ENCODE measurements at places on chromosomes 6 and 20.

DNA sequence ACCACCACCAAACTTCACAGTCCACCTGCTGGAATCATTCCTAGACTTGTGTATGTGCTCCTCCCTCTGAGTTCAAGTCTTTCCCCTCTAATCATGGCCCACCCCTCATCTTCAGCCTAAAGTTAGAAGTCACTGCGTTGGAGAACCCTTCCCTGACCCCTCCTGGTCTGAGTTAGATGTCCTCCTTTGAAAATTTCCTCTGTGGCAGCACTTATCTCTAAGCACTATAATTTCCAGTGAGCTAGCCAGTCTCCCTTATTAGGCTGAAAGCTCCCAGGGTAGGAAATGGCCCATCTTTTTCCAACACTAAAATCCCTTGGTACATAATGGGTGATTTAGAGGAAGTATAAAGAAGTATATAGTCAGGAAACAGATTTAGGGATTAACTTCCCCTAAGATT lies 63.2 kb downstream of the SESN1 start:
- DNase-seq, result no peak

GRCh38 chr6:37537548-37537947 lies 37.9 kb upstream of the CCDC167 start:
- DNase-seq, result no peak

DNA sequence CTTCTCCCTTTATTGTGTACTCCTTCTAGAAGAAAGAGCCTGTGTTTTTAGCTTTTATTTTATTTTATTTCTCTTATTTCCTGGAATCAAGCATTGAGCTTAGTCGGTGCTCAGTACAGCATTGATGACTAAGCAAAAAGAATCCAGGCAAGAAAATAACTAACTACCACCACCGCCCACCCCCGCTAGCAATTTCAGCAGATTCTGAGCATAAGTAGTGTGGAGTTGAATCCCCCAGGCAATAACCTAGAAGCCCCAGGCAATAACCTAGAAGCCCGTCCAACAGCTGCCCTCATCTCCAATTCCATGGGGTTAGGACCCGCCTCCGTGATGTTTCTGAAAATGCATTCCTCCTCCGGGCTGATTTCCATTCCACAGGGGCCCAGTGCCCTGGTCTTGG lies 258.0 kb upstream of the TAB2 start:
- DNase-seq, result no peak

DNA sequence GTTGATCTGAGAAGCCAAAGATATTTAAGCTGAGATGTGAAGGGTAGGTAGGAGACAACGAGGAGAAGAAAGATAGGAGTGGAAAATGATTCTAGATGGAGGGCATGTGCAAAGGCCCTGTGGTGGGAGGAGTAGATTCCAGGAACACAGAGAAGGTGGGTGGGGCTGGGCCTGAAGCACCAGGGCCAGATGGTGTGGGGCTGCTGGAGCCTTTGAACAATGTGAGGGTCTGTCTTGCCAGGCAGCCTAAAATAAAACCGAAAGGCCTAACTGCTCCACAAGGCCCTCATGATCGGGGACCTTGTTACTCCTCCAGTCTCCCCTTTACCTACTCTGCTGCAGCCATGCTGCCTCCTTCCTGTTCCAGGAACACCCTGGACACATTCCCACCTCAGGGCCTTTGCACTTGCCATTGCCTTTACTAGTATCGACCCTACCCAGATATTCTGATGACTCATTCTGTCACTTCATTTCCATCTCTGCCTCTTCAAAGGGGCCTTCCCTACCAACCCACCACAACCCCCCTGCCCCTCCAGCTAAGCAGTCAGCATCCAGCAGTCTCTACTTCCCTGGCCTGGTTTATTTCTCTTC lies 20.0 kb downstream of the FAM110A start:
- no peak for DNase-seq

- no peak for DNase-seq
Observed at GRCh38 chr6:103105686-103106085, 1712.2 kb downstream of the GRIK2 start.

DNA sequence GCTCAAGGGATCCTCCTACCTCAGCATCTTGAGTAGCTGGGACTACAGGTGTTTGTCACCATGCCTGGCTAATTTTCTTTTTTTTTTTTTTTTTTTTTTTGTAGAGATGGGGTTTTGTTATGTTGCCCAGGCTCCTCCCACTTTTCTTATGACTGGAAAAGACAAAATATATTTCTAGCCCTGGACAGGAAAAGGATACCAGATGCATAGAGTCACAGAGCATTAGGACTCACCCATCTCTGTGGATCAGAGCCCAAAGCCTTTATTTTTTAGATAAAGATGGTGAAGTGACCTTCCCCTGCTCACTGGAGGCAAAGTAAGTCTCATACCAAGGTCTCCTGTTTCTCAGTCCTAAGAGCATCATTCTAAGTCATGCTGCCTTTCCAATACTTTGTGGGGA lies 3.4 kb downstream of the TRIM10 start:
- DNase-seq, result no peak

DNA sequence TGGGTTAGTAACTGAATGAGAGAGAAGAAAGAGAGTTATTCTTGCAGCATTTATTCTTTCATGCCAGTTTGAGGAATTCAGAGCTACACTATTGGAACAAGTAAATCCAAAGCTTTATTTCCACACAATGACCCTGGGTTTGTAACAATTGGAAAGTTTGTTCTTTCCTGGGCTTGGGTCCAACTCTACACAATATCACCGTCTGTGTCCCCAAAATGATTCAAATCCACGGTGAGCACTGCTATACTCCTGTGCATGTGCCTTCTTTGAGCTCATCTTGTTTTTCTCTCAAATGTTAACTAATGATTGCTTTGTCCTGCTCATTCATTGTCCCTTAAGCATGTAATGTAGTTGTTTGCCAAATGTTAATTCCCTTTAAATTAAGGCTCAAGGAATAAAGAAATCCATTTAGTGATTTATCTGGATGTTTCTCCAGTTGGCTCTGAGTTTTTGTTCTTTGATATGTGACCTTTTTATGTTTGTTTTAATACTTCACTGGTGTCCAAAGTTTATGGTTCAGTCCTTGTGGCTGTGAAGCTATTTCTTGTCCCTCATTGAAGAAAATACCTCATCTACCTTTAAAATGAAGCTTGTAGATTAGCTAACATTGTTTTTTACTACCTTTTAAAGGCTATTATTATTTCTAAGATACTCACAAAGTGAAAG lies 20.5 kb upstream of the CRISP3 start:
- no peak for DNase-seq

GRCh38 chr6:144194293-144194810 lies 44.0 kb downstream of the STX11 start:
- DNase-seq, result no peak

- no peak for DNase-seq
Observed at GRCh38 chr6:76876922-76877553, 586.3 kb downstream of the HTR1B start.

DNA sequence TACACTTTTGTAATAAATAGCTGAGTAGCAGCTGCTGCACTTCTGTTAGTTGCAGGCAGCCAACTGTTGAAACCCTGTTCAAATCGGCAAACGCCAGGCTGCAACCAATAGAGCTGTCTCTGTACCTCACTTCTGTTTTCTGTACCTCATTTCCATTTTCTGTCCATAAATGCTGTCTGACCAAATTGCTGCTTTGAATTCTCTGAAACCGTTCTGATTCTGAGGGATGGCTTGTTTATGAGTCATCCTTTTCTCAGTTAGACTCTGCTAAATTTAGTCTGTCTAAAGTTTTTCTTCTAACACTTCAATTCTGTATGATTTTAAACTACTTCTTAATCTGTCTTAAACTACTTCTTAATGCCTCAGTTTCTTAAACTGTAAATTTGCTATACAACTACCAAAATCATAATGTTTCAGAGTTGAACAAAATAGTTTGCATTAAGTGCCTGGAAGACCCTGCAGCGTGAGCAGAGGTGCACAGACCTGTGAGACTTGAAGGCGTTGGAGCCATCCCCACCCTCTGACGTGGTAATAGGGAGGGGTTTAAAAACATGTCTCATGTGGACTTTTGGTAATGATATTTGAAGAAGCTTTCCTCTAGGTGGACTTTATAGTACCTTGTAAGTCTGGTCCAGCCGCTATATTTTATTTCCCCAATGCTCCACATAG lies 9.6 kb downstream of the BTNL2 start:
- no peak for DNase-seq

- DNase-seq, result no peak
Observed at GRCh38 chr6:169533301-169534038, 168.4 kb downstream of the WDR27 start.

DNA sequence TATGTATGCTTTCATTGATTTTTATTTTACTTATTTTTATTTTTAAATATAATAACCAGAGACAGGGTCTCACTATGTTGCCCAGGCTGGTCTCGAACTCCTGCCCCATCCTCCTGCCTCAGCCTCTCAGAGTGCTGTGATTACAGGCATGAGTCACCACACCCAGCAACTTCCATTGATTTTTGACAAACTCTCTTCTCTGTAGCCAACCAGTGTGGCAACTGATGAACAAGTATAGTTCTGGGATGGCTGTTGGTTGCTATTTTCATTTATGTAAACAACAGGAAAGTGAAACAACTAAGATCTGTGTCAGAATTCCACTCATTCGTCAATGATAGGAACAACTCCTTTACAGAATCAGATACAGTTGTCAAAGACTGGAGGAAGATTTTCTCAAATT lies 356.7 kb upstream of the JARID2 start:
- DNase-seq, result no peak

DNA sequence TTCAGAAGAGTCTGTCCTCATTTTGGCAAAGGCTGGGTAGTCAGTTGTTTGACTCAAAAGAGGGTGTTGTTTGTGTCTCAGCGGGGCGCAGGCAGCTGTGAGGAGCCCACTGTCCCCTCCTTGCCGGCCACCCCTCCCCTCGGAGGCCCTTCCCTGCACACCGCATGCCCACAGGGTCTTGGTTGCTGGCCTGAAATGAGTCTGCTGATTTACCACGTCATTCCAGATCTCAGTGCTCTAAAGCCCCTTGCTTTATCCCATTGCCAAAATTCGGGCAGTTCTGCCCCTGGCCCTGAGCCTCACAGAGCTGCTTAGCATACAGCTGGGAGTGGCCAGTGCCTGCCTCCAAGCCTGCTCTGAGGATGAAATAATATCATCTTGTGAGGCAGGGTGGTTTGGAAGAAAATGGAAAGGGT lies 220.7 kb downstream of the UST start:
- DNase-seq, result no peak

DNA sequence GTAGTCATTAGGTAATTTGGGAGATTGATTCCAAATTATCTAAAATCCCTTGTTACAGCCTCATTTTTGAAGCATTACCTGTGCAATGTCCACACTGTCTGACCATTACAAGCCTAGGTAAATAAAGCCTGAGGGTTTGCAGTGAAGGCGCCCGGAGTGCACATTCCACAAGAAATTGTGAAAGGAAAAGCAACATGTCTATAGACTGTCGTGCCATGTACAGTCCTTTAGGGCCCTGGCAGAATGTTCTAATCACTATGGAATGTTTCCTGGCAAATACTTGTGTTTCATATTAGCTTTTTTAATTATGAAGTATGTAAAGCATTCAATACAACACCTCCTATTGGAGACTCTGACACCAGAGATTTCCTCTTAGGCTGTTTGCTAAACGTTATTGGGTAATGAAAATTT lies 28.9 kb downstream of the PREP start:
- DNase-seq, result no peak

- no peak for DNase-seq
Observed at GRCh38 chr20:11302436-11302835, 615.3 kb upstream of the BTBD3 start.

DNA sequence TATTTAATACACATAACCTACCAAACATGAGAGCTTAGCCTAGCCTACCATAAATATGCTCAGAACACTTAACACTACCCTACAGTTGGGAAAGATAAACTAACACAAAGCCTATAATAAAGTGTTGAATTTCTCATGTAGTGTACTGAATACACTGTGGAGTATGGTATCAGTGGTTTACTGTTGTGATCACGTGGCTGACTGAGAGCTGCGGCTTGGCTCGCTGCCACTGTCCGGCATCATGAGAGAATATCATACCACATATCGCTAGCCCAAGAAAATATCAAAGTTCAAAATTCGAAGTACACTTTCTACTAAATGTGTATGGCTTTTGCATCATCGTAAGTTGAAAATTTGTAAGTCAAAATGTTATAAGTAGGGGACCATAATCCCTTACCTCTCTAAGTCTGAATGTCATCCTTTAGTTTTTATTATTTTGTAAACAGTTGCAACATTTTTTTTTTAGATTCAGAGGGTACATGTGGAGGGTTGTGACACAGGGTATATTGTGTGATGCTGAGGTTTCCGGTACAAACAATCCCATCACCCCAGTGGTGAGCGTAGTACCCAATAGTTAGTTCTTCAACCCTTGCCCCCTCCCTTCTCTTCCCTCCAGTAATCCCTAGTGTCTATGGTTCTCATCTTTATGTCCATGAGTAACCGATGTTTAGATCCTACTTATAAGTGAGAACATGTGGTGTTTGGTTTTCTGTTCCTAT lies 14.6 kb upstream of the TAAR1 start:
- DNase-seq, result no peak

GRCh38 chr6:25659633-25660368 lies 7.8 kb downstream of the SCGN start:
- DNase-seq, result no peak

DNA sequence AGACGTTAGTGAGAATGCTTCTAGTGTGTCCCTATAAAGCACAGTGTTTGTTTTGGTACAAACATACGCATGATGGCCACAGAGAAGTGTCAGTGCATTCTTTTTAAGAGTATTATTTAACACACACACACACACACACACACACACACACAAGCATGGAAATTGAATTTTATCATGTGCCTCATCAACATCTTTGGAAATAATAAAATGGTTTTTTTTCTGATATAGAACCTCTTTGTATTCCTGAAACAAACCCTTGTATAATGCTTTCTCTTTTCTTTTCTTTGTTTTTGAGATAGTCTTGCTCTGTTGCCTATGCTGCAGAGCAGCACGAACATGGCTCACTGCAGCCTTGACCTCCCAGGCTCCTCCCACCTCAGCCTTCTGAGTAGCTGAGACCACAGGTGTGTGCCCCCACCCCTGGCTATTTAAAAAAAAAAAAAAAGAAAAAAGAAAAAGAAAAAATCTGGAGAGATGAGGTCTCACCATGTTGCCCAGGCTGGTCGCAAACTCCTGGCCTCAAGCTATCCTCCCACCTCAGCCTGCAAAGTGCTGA lies 116.2 kb upstream of the SYNDIG1 start:
- no peak for DNase-seq

GRCh38 chr20:10842116-10842515 lies 168.3 kb upstream of the JAG1 start:
- no peak for DNase-seq

DNA sequence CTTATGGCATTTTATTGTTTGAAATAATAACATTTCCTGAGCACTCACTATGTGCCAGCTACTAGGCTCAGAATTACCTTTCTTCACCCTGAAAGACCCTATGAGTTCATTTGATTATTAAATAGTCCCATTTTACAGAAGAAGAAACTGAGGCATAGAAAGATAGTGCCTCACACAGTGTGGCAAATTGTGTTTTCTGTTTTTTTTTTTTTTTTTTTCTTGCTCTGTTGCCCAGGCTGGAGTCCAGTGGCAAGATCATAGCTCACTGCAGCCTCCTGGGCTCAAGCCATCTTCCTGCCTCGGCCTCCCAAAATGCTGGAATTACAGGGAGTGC lies 59.7 kb upstream of the PTPN1 start:
- no peak for DNase-seq

- no peak for DNase-seq
Observed at GRCh38 chr6:53944543-53944942, 149.7 kb downstream of the LRRC1 start.

Data from activated T-helper 1 cell treated with anti-CD3 and anti-CD28 coated beads, Interleukin-2, amount 50 U/mL, for 16 hours (primary cell).